ENCODE measurements at places on chromosomes 16 and 17. TPM values are rescaled to one million over a fixed set of nuclear protein-coding genes. Genes with fewer than 3 reads are reported as not detected.

ZNF469 gene
- 1.7 TPM for total RNA-seq

ADORA2B gene
- 1.0 TPM for total RNA-seq

LPO gene
- total RNA-seq, result not detected

SEPTIN12 gene
- total RNA-seq, result not detected

PTX4 gene
- 0.21 TPM for total RNA-seq

PLA2G10 gene
- total RNA-seq, result not detected
